ENCODE measurements at places on chromosomes 7 and 10. TPM values are rescaled to one million over a fixed set of nuclear protein-coding genes. Genes with fewer than 3 reads are reported as not detected.

TECTB gene
- not detected for total RNA-seq

FXYD4 gene
- not detected for total RNA-seq

ADCYAP1R1 gene
- total RNA-seq = not detected

SPDYE9 gene
- total RNA-seq = not detected

MEIG1 gene
- total RNA-seq = not detected

VWC2 gene
- total RNA-seq = not detected

MYH16 gene
- total RNA-seq = 1.3 TPM

TUBB8 gene
- total RNA-seq = 0.07 TPM

EN2 gene
- total RNA-seq = not detected

DNA sequence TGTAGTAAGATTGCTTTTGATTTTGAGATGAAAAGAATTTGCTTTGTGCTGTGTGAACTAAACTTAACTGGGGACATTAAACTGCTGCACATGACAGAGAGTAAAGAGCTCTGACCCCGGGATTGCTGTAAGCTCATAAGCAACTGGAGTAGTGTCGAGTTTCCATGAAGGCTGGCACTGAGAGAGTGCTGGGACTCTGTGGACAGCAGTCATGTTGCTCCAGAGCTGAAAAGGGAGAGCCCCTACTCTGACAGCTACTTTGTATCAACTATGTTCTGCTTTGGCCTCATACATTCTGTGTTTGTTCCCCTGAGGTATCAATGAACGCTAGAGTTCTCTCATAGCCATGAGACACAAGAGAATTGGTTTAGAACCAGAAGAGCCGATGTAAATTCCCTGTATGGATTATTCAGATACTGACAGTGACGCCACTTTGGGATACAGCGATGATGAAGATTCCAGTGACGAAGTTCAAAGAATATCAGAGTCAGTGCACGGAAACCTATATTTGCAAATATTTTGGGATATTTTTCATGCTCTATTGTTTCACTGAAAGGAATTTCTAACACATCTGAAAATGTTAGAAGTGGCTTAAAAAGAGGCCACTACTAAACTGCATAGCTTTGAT lies 185.9 kb upstream of the DKK1 start:
- no peak for DNase-seq

DNA sequence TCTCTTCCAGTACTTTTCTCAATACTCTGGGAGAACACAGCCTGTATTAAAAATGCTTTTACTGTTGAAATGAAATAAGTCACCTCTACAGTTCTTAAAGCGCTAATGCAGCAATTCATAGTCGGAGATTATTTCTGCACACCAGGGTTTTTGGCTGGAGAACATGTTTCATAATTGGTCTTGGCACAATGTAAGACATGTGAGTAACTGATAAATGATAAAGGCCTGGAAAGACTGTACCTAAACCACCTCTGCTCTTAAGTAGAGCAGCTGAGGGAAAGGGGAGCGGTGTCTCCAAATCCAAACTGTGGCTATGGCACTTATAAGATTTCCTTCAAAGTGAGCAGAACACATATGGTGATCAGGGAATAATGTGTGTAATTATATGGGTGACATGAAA lies 390.3 kb upstream of the MBL2 start:
- no peak for DNase-seq

GRCh38 chr7:2644562-2645273 lies 12.9 kb downstream of the TTYH3 start:
- DNase-seq = no peak

- DNase-seq = no peak
Measured at GRCh38 chr7:79877874-79878465, 256.7 kb upstream of the GNAI1 start.

DNA sequence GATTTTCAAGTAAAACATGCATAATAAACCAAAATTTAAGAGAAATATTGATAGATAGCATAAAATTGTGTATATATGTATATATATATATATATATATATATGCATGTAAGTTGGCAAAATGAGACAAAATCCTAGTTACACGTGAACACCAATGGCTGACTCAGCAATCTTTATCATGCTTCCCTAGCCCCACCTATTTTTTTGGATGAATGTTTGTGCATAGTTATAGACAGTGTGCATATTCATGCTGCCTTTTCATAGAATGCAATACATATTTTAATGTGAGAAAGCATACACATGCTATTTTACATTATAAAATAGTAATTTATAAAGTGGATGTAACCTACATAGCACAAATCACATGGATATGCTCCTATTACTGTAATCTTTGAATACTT lies 230.3 kb downstream of the SH2D4B start:
- DNase-seq = no peak

GRCh38 chr7:18361756-18362155 lies 133.8 kb upstream of the HDAC9 start:
- DNase-seq = no peak

GRCh38 chr7:33766405-33766804 lies 138.9 kb upstream of the BMPER start:
- no peak for DNase-seq

GRCh38 chr10:120574981-120575380 lies 118.0 kb downstream of the PLPP4 start:
- DNase-seq = no peak

- no peak for DNase-seq
Measured at GRCh38 chr7:11667810-11668185, 164.2 kb downstream of the THSD7A start.

DNA sequence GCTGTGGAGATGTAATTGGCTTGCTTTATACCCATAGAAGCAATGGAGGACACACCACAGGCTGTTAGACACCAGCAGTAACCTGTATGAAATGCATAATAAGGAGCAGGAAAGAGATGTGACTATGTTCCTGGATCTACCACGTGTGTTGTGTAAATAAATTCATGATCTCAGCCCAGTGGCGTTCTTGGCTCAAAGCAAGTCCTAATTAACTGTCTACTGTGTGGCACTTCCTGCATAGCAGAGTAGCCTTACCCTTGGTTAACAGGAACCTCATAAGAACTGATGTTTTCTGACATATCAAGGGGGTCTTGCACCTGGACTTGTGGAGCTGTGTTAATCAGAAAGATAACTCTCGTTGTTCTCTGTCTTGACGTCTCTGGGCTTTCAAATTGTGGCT lies 25.7 kb upstream of the FAM180A start:
- peak; percentile 87 for DNase-seq

DNA sequence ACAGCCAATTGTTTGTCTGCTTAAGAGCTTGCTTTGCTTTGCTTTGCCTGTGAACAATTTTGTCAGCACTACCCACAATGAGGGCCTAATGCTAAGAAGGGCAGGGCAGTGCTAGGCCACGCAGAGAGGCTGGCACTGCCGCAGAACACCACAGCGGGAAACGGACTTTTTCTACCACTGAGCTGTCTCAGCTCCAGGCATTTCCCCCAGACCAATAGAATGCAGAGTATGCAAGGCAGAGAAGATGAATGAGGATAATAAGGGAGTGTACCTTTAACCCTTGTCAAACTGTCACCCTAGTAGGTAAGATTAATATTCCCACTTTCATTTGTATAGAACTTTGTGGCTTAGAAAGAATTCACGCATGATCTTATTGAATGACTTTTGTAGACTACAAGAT lies 104.5 kb downstream of the SH3PXD2A start:
- no peak for DNase-seq

GRCh38 chr7:66070222-66070621 lies 5.4 kb upstream of the ASL start:
- no peak for DNase-seq

DNA sequence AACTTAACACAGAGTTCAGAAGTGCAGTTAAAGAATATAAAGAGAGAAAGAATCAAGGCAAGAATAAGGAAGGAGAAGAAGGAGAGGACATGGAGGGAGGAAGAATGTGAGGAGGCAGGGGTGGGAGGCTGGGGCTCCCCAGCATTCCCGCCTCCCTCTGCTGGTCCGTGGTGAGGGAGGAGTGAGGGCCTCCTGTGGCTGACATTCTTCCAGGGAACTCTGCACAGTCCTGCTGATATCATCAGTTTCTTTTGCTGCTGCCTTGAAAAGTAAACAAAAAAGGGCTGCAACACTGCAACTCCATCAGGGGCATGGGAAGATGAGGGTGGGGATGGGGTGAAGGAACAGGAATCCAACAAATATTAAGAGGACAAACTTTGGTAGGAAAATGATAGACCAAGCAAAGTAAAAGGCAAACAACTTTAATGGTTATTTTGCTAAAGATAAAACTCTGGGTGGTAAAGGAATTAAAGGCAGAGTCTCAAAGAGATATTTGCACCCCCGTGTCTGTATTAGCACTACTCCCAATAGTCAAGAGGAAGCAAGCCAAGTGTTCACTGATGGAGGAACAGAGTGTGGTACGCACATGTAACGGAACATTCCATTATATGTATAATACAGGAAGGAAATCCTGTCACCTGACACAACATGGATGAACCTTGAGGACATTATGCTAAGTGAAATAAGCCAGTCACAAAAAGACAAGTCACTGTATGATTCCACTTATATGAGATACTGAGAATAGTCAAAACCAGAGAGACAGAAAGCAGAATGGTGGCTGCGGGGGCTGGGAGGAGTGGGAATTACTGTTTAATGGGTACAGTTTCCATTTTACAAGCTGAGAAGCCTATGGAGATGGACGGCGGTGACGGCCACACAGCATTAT lies 8.0 kb upstream of the SPOCK2 start:
- DNase-seq = no peak

GRCh38 chr7:157041004-157041403 lies 30.5 kb upstream of the MNX1 start:
- no peak for DNase-seq

DNA sequence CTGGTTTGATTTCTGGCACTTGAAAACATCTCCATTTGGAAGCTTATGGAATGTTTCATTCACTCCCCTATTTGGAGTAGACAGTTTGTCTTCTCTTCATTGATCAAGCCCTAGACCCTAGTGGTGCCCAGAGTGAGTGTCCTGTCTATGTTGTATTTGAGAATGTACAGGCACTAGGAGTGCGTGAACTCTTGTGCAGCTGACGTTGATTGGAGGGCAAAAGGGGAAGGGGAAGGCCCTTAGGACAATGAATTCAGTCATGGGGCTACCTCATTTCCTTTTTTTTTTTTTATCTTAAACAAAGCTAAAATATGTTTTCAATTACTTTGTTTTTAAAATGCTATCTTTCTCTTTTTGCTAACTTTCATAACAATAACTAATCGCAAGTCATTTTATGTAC lies 66.5 kb downstream of the ADD3 start:
- DNase-seq = no peak

- no peak for DNase-seq
Measured at GRCh38 chr7:107951172-107951787, 51.7 kb downstream of the LAMB1 start.

GRCh38 chr10:2852574-2853323 lies 214.6 kb upstream of the PFKP start:
- DNase-seq = no peak

DNA sequence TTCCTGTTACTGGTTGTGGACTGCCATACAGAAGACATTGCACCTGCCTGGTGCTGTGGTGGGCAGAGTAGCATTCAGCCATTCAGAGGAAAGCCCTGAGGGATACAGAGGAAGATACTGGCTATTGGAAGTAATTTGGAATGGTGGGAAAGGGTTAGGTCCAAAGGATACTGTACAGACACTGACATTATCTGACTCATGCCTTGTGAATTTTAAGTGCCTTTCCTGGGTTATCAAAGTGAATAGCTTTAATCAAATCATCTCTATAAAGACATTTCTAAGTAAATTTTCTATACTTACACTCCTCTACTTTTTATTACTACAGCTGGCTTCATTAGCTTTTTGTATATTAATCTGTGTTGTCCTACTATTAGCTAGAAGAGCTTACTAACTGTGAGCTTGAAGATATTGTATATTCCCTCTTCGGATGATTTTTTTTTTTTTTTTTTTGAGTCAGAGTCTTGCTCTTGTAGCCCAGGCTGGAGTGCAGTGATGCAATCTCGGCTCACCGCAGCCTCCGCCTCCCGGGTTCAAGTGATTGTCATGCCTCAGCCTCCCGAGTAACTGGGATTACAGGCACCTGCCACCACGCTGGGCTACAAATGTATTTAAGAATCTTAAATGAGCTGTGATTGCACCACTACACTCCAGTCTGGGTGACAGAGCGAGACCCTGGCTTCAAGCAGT lies 186.5 kb downstream of the ADK start:
- DNase-seq = peak; percentile 77

DNA sequence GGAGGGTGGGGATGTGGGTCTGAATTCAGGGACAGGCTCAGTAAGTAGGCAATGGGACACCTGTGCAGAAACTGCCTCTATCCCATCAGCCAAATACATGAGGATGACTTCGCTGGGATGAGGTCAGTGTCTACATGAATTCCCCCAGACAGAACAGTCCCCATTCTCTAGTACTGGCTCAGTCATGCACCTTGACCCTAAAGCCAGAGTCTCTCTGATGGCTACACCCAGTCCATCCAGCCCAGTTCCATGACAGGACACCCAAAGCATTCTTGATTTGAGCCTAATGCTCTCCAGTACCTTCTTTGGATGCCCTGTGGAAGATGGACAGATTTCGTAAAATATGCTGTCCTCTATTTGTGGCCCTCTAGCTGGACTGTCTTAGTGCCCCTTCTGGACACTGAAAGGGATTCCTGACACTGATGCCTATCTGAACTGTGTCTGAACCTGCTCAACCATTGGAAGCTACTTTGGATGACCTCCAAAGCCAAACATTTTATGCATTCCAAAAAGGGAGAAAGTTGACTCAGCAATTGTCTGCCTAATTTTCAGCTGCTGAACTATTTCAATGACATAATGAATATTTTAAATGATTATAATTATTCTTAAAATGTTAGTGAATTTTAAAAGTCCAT lies 14.6 kb downstream of the SFRP4 start:
- no peak for DNase-seq

- DNase-seq = no peak
Measured at GRCh38 chr7:139034336-139034735, 1.5 kb downstream of the ZC3HAV1L start.

DNA sequence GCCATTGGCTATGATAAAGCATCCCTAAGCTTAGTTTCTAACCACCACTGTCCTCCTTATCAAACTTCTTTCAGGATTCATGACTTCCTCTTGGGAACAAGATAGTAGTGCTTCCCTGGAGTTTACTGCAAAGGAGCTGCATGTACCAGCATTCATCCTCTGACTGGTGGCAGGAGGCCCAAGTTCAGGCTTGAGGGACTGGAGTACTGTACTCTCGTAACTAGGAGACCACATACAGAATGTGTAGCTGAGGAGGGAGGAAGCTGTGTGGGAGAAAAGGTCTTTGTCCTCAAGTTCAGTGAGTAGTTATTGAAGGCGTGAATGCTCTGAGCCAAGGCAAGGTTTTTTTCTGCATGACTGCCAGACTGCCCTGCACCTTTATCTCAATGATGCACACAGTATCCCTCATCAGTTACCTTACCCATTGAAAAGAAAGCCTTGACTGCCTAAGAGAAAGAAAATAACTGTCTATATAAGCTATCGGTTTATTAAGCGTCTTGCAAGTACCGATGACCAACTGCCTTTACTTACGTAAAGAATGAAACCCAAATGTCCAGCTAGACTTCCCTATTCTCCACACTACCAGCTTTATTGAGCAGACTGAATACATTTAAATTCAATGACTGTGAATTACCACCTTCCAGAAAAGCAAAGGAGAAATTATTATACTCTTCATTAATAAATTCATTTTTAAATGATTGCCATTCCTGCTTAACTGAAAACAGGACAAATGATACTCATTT lies 12.8 kb downstream of the SCRN1 start:
- no peak for DNase-seq

All from foreskin keratinocyte (primary cell).